ENCODE measurements at places on chromosomes 4 and X. TPM values are rescaled to one million over a fixed set of nuclear protein-coding genes. Genes with fewer than 3 reads are reported as not detected.

- H3K4me1 ChIP-seq, result peaks cover 7% of the 10 kb centered on the region
- no peaks in the 10 kb centered on the region for H3K36me3 ChIP-seq
These were observed at the start of gene PRICKLE3 for GRCh38 chrX:49186125-49187027. Gene PRICKLE3 (minus strand): TSS chrX:49186373. CDS start chrX:49186297, 76 bp downstream.

DNA sequence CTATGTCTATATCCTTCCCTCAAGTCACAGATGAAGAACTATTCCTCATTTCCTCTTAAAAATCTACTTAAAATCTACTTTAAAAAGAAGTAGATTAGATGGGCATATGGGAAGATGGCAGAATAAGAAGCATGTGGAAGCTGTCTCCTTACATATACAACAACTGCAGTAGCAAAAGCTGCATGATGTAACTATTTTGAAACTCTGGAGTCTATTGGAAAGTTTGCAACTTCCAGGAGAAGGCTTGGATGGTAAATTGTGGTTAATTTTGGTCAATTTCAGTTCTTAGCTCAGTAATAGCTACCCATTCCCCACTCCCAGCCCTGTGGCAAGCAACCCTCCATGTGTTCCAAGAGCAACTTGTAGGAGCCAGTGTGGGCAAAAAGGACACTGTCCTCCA is 36.9 kb downstream of the MORC4 start:
- H3K27ac ChIP-seq, result no peak overlapping the region
- no peak for DNase-seq
- peaks cover 21% of the 10 kb centered on the region for H3K36me3 ChIP-seq

- no peak for DNase-seq
- H3K27ac ChIP-seq, result no peak overlapping the region
- no peak overlapping the region for H3K4me3 ChIP-seq
- peaks cover 7% of the 10 kb centered on the region for H3K4me1 ChIP-seq
These were observed 448.7 kb upstream of the FAT1 start for GRCh38 chr4:187172340-187172761.

GRCh38 chrX:101602077-101602476 is 15.7 kb downstream of the ARMCX6 start:
- no peak overlapping the region for H3K27ac ChIP-seq
- peaks cover 9% of the 10 kb centered on the region for H3K4me1 ChIP-seq
- H3K27me3 ChIP-seq, result no peaks in the 10 kb centered on the region
- no peak overlapping the region for H3K4me3 ChIP-seq
- H3K36me3 ChIP-seq, result no peaks in the 10 kb centered on the region

- H3K4me3 ChIP-seq, result no peak overlapping the region
- no peaks in the 10 kb centered on the region for H3K36me3 ChIP-seq
- DNase-seq, result no peak
- no peak overlapping the region for H3K27ac ChIP-seq
- no peaks in the 10 kb centered on the region for H3K4me1 ChIP-seq
- H3K27me3 ChIP-seq, result peaks cover 12% of the 10 kb centered on the region
These were observed 19.7 kb downstream of the VSIG1 start for GRCh38 chrX:108064613-108065012.

DNA sequence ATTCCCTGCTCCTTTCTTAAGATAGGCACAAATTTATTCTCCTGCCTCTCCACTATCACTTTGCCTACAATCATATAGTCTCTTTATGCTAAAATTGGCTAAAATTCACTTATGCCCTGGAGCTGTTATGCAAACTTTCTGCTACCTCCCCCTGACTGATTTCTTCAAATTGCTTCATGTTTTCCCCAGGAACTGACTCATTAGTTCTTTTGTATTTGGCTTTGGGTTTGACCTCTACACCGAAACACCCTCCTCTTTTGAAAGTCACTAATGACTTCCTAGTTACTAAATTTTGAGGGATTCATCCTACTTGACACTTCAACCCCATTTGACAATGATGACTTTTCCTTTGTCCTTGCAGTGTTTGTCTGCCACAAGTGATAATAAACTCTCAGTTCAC is 222.6 kb downstream of the NDST4 start:
- no peak for DNase-seq
- H3K27ac ChIP-seq, result no peak overlapping the region
- no peaks in the 10 kb centered on the region for H3K27me3 ChIP-seq

DNA sequence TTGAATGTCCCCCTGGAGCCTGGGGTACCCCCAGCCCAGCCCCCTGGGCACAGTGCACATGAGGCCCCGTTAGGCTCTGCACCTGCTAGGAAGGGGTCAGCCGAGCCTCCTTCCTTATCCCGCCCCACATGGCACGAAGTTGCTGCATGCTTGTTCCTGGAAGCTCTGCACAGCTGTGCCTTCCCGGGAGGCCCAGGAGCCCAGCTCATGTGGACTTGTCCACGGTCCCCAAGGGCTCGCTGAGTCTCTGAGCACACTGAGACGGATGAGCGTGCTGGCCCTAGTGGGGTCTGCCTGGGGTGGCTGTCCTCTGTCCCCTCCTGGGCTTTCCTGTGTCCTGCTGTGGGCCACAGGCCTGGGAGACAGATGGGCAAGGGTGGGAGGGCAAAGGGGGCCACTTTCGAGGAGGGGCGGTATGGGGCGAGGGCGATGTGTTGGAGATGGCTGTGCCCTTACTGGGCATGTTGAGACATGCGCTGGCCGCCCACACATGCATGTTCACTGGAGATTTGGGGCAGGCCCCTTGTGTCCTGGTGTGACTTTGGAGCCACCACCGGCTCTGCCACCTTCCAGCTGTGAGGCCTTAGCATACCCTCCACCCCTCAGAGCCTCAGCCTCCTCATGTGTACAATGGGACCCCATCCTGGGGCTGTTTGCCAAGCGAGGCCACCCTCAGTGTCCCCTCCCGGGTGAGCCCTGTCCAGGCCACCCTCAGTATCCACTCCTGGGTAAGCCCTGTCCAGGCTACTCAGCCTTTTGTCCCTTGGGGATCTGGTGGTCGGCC is 237.6 kb downstream of the AFAP1 start:
- H3K27ac ChIP-seq, result no peak overlapping the region
- no peak overlapping the region for H3K4me3 ChIP-seq
- DNase-seq, result no peak
- H3K4me1 ChIP-seq, result peaks cover 12% of the 10 kb centered on the region
- no peaks in the 10 kb centered on the region for H3K36me3 ChIP-seq

RS1 gene
- not detected for total RNA-seq
